ENCODE measurements at places on chromosomes 7 and 10. TPM values are rescaled to one million over a fixed set of nuclear protein-coding genes. Genes with fewer than 3 reads are reported as not detected.

- no peak for DNase-seq
Observed at GRCh38 chr10:126012485-126012884, 116.1 kb downstream of the FANK1 start.

GRCh38 chr10:48796713-48797245 is 112.1 kb downstream of the WDFY4 start:
- DNase-seq, result no peak

DNA sequence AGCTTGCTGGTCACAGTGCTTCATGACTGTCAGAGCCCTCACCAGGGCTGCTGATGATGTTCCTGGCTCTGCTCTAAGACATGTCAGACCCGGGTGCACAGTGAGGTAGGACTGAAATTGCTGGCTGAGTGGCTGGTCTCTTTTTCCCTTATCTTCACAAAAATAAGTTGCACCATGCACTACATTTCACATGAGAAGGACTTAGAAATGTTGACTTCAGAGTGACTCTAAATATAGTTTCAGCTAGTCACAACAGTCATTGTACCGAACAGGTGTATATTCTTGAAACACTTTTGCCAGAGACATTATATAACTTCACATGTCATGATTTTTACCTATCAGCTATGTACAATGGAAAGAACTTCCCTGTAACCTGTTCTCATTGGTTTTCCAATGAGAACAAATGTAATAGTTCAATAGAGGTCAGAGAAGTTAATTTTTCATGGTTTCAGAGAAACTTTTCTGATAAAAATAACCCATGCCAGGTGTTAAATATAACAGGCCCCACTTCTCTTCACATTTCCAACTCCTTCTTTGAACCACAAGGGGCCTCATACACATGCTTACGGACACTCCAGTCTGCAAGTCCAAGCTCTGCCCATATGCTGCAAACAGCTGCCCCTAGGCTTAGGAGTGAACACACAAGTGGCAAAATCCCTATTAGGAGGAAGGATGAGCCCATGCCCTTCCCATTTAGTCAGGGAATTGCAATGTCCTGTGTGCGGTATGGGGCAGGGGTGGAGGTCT is 115.6 kb downstream of the CDK6 start:
- no peak for DNase-seq

DNA sequence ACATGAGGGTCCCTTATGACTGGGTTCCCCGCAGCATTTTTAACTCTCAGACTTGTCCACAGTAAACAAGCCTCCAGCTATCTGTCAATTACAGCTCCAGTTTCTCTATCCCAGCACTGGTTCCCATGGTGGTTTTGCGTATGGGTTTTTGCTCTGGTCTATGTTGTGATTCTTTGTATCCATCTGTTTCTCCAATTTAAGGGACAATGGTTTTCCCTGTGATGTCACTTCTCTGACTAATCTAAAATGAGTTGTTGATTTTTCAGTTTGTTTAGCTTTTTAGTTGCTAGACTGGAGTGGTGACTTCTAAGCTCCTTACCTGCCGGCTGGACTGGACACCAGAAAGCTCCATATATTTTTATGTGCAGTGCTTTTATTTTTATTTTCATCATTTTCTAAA is 303.7 kb downstream of the INHBA start:
- no peak for DNase-seq

GRCh38 chr7:3301449-3301731 is 338 bp downstream of the SDK1 start:
- DNase-seq, result no peak

GRCh38 chr10:21570761-21571521 is 36.9 kb downstream of the MLLT10 start:
- no peak for DNase-seq

DNA sequence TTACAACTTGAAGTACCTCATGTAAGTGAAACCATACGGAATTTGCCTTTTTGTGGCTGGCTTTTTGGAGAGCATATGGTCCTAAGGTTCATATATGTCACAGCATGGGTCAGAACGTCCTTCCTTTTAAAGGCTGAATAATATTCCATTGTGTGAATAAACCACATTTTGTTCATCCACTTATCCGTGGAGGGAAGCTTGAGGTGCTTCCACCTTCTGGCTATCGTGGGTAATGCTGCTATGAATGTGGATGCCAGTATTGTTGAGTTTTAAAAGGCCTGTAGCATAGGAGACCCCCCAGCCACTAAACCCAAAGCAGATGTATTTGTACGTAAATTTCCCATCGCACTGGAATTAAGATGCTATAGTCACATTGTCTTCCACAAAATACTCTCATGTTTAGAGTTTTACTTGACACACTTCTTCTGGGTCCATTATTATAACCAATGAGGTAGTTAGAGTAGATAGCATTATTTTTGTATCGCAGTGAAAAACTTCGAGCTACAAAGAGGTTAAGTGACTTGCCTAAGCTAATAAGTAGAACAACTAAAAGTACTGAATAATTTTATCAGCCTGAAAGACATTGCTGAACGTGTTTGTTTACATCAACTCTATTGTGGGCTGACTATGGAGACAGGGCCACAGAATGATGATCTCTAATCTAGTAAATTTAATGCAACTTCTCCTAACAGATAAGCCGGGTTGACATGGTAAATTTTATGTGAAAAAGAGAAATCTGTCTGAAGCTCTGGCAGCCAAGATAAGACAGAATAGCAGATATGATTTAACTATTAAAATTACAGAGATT is 183.0 kb upstream of the CTBP2 start:
- no peak for DNase-seq

DNA sequence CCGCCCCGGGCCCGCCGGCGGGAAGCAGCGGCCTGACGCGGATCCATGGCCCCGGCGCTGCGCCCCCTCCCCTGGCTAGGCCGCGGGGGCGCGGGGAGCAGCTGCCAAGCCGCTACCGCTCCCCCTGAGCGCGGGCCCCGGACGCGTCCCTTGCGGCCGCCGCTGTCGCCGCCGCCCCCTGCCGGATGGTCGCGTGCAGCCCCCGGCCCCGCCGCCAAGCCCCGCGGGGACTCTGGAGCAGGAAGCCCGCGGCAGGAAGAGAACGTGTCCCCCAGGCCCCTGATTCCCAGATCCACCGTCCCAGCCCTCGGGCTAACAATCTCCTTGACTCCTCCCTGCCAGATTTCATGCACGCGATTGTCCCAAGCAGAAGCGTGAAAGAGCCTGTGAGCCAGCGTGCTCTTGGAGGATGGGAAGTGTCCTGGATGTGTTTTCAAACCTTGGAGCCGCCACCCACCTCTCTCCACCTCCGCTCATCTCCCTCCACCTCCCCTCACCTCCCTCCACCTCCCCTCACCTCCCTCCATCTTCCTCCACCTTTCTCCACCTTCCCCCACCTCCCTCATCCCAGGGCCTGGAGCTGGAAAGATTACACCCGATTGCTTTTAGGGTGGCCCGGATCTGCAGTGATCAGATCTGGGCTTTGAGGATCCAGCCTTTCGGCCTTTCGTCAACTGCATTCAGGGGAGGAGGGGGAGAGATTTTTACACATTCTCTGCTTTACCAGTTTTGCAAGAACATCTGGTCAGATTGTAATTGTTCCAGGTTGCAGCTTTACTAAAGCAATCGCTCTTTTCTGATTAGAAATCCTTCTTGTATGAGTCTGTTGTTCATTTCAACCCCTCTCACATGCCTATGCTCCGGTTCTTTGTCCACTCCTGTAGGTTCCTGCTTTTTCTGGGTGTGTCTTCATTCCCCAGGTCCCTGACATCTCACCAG is 570 bp upstream of the PRTFDC1 start:
- peak; percentile 57 for DNase-seq

GRCh38 chr7:27875061-27875460 is 135.1 kb downstream of the TAX1BP1 start:
- no peak for DNase-seq

DNA sequence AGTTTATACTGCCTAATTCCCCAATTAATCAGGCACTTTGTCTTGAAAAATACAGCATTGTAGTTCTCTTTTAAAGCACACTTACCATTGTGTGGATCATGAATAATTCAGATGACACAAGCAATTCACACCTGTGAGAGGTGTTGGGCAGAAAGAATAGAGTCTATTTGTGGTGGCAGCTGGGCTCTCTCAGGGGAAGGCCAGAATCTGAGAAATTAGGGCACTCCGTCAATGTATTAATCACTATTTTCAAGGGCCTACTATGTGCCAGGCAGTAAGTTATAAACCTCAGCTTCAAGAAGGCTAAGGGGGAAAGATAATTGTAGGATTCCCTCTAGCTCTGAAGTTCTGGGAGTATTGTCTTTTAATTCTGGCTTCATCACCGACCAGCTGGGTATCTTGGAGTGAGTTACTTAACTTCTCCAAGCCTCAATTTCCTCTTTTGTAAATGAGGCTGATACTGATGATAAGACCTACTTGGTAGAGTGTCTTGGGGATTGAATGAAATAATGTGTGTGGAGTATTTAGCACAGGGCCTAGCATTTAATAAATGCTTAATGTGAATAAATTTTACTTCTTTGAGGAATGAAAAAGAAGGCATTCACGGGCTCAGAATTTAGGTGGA is 2.5 kb downstream of the CHN2 start:
- no peak for DNase-seq

DNA sequence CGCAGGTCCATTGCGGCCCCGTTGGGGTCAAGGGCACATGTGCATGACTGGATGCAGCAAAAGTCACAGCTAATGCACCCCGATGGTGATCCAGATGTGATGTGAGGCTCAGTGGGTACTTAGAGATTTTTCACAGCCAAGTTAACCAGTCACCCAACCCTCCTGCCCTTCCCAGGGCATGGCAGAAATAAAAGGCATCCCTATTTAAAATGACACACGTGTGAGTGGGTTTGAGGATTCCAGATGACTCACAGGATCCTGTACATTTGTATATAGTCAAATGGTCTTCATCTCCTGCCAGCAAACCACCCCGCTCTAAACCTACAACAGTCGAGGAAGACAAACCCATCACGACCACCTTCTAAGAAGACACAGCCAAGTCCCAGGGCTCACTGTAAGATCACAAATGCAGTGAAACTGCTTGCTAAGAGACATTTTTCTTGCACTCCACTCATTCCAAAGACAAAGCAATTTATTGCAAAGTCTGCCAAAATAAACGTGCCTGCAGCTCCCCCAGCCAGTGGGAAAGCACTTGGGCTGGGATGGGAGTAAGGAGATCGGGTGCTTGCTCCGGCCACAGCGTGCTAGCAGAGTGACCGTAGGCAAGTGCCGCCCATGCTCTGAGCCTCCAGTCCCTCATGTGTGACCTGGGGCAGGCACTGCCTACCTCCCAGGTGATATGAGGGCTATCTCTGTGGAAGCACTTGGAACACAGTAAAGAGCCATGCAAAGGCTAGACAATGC is 86.6 kb upstream of the MACROH2A2 start:
- DNase-seq, result no peak

- peak; percentile 27 for DNase-seq
Observed at GRCh38 chr10:17025444-17026295, 103.9 kb downstream of the CUBN start.

GRCh38 chr10:37344413-37344812 is 219.0 kb downstream of the ANKRD30A start:
- no peak for DNase-seq

DNA sequence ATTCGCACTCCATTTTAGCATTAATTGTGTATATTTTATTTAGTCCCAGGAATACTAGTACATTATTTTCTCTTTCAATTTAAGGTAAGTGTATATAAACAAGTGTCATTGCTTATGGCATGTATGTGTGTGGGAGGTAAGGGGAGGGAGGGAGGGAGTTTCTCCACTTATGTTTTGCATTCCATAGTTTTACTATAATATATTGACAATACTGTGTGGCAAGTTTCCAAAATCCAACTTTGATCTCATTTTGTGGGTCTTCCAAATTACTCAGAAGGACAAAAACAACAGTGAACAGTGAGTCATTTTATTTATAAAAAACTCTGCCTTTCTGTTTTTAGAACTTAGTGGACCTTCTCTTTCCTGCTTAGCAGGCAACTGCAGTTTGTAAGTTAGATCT is 102.3 kb upstream of the SEMA3E start:
- DNase-seq, result no peak

Gene PPP1R17
- not detected for total RNA-seq

Gene GATA3
- 23.5 TPM for total RNA-seq

Gene OR2A7
- 5.9 TPM for total RNA-seq

Measured in naive thymus-derived CD8-positive, alpha-beta T cell (primary cell).